DMS153 (cell line): ENCODE measurements at places on chromosomes 6 and 20.

GRCh38 chr6:131736811-131737210 is 26.0 kb upstream of the CTAGE9 start:
- no peak for DNase-seq

DNA sequence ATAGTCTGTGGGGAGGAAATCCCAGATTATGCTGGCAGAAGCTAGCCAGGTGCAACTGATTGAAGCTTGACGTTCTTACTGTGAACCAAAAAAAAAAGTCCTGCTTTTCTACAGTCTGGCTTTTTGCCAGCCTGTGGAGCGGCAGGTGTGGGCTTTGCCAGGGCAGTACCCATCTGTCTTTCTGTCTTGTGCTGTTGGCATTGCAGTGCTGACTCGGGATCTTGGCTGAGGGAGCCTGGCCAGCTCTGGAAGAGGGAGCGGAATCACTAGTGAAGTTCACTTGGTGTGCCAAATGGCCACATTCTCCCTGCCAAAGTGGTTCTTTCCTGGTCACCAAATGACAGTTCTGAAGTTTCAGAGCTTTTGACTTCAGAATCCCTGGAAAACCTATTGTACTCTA is 5.0 kb downstream of the KIF3B start:
- peak; percentile 78 for DNase-seq

DNA sequence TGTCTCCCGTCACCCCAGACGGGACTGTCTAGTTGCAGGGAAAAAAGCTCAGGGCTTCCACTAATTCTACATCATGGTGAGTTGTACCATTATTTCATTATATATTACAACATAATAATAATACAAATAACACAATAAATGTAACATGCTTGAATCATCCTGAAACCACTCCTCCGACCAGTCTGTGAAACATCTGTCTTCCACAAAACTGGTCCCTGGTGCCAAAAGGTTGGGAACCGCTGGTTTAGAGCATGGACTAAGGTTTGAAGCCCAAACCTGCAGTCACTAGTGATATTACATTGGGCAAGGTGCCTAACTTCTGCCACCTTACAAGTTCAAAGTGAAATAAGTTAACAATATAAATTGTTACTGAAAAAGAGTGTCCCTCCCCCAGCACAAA is 175.7 kb downstream of the PDE10A start:
- no peak for DNase-seq

DNA sequence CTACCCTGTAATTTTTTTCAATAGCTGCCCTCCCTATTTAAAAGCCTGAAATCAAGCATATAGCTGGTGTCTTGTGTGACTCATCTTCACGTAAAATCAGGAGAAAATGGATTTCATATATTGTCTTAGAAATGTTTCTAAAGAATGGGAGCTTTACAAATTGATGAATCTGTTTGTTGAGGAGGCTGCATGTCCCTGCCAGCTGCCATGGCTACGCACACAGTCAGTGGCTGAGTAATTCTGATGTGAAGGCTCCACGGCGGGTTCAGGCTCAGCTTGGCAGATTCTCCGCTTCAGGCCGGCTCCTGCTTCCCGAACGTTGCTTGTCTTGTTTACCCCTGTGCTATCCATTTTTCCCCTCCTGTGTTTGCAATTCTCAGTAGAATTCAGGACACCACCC is 82.8 kb downstream of the CCDC170 start:
- DNase-seq = no peak
